Spleen (tissue), 13 donors: ENCODE measurements at places on chromosomes 2 and 18.

DNA sequence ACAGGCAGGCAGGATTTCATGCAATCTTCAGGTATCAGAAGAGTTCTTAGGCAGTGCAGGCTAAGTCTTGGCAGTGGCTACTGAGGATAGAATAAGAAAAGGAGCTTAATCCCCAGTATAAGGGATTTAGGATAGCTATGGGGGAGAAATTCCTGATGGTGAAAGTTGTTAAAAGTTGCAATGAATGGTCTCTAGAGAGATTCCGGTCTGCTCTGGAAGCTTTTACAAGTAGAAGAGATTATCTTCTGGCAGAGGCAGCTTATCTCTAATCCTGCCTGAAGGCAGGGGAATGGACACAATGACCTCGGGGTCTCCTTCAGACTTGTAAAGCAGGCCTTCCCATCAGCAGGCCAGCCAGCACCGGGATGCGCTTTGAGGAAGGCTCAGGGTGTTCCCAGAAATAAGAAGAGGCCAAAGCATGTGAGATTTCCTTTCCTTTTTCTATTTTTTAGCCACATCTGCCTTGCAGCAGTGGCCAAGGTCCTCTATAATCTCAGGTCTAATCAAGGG, 253.9 kb upstream of the KLHL29 start:
- no peak for DNase-seq

DNA sequence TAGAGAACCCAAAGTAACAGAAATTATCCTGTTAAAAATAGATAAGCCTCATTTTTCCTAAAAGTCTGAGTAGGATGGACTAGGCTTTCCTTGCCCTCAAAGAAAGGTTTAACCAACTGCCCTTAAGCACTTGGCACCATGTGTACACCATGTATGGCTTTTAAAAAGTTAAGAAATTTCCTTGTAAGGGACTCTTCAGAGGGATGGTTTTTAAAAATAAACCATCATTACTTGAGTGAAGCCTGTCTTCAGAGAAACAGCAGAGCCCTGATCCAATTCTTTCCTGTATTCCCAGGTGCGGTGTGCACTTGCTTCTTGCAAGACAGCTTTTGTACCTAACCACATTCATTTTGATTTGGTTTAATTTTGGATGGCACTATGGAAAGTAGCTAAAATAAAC, 1.1 kb upstream of the NEMP2 start:
- no peak for DNase-seq

DNA sequence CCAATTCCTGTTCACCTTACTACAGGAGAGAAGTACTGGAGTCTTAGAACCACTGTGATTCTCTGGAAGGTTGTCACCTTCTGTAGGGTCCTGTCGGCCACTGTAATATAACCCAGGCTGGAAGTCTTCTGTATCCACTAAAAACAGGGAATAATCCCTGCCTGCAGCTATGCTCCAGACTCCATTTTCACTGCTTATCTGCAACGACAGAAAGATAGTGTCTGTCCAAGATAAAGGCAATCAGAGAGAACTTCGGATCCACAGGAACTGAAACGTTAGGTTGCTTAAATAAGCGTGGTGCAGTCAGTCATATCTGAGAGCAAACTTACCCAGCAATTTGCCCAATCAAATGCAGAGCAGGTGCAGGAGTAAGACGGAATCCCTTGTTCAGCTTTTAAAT, 34.2 kb downstream of the ALS2 start:
- DNase-seq = no peak

DNA sequence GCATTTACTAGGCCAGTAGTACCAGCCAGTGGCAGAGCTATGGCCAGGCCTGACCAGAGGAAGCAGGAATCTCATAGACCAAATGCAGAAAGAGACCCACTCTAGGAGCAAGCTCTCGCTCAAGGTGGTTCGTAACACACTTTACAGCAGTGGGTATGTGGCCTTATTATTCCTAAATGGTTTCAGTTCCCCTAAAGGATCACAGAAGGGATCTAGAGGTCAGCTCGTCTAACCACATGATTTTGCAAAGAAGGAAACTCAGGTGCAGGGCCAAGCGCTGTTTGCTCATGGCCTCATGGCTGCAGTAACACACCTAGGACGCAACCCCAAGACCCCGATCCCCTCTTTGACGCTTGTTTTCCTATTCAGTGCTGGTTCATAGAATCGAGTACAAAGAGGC, 65.5 kb upstream of the ATG16L1 start:
- no peak for DNase-seq

DNA sequence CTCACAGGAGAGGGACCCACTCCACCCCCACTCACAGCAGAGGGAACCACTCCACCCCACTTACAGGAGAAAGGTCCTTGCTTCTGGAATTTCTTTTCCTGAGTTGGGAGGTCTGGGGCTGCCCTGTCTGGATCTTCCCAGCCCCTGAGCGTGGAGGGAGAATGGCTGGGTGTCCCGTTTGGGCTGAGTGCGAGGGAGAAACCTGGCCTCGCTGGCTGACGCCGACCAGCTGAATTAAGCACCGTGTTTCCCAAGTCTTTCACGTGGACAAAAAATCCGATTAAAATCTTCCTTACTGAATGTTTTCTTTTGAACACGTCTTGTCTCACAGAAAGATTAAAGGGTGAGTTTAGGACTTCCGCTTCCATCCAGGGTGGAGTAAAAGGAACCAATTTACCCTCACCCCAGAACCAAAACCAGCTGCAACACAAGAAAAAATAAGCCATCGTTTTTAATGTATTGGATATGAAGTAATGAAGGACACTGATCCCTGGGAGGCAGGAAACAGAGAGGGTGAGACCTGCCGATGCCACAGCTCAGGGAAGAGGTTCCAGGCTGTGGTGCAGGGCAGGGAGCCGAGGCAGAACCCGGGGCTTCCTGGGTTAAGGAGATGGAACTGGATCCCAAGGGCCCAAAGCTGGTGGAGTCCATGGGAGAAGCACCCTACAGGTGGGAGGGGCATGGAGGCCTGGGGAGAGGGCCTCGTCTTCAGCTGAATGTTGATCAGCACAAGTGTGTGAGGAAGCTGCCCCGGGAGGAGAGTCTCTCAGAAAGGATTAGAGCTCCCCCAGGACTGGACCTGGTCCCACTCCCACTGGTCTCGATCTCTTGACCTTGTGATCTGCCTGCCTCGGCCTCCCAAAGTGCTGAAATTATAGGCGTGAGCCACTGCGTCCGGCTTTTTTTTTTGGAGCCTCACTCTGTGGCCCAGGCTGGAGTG, 60.3 kb downstream of the RTP5 start:
- peak; percentile 47 for DNase-seq

- no peak for DNase-seq
Observed at GRCh38 chr2:233338046-233338445, 16.2 kb upstream of the DGKD start.
